ENCODE measurements at places on chromosomes 16 and 17.

DNA sequence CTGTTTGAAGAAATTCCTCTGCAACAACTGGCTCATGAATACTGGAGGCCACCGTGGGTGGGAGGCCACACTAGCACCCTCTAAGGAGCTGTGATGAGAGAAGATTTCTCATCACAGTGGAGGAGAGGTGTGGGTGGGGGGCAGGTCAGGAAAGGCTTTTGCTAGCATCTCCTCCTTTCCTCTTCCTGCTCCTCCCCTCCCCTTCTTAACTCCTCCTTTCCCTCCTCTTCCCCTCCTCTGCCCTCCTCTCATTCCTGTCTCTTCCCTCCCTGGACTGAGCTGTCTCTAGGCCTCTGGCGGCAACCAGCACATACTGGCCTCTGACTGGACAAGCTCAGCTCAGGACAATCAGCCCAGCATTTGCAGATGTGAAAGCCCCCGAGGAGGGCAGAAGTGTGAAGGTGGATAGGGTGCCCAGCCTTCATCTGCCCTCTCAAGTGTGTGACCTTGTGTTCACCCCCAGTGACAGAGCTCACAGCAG lies 19.0 kb upstream of the LHX1 start:
- no peak for DNase-seq

- no peak for DNase-seq
Observed at GRCh38 chr16:29988346-29989075, 6.9 kb downstream of the HIRIP3 start.

DNA sequence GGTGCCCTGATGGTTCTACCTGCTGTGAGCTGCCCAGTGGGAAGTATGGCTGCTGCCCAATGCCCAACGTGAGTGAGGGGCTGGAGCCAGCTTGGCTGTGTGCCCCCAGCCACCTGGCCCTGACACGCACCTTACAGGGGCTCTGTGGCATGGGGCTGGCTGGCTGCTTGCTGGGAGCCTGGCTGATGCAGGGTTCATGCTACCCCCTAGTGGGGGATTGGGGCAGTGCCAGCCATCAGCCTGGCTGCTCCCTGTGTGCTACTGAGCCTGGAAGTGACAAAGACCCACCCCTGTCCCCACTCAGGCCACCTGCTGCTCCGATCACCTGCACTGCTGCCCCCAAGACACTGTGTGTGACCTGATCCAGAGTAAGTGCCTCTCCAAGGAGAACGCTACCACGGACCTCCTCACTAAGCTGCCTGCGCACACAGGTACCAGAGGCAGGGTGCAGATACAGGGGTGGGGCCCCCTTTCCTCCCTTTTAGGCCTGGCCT lies 5.7 kb downstream of the GRN start:
- DNase-seq: peak; percentile 42

GRCh38 chr16:17773698-17774101 lies 302.9 kb upstream of the XYLT1 start:
- DNase-seq: no peak

DNA sequence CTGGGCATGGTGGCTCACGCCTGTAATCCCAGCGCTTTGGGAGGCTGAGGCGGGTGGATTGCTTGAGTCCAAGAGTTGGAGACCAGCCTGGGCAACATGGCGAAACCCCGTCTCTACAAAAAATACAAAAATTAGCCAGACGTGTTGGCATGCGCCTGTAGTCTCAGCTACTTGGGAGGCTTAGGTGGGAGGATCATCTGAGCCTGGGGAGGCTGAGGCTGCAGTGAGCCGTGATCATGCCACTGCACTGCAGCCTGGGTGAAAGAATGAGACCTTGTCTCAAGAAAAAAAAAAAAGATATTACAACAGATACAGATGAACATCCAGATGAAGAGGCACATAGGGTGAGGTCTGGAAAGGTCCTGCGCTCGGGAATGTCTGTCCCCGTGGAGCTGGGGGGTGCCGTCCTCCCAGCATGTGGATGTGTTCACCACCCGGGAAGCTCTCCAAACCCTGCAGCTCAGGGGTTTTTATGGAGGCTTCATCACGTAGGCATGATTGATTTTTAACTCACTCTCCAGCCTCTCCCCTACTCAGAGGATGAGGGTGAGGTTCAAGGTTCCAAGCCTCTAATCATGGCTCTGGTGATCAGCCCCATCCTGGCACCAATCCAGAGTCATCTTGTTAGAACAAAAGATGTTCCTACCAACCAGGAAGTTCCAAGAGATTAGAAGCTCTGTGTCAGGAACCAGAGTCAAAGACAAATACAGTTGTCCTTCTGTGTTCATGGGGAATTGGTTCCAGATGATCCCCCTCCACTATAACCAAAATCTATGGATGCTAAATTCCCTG lies 85.0 kb upstream of the DNAJA2 start:
- DNase-seq: no peak

DNA sequence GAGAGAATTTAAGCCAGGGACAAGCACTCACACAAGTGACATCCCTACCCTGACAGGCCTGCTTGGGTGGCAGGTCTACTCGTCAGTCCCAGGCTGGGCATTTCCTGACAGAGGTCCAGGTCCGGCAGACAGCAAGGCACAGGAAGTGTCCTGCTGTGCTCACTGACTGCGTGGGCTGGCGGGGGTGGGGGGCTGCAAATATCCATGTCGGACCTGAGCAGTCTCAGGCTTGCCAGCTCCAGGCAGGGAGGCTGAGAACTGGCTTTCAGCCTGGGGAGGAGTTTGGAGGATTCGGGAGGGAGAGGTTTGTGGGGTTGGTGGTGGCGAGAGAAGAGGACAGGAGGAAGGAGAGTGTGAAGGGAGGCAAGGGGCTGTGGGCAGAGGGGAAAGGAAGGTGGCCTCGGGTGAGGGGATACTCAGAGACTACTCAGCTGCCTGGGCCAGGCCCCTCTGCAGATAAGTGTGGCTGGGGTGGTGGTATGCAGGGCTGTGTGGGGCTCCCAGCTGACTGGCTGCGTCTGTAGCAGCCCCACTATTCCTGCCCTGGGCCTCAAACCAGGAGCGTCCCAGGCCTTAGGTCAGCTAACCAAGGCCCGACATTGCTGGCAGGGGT lies 7.8 kb downstream of the HIC1 start:
- no peak for DNase-seq

- no peak for DNase-seq
Observed at GRCh38 chr17:19265755-19266154, 28.6 kb downstream of the EPN2 start.

DNA sequence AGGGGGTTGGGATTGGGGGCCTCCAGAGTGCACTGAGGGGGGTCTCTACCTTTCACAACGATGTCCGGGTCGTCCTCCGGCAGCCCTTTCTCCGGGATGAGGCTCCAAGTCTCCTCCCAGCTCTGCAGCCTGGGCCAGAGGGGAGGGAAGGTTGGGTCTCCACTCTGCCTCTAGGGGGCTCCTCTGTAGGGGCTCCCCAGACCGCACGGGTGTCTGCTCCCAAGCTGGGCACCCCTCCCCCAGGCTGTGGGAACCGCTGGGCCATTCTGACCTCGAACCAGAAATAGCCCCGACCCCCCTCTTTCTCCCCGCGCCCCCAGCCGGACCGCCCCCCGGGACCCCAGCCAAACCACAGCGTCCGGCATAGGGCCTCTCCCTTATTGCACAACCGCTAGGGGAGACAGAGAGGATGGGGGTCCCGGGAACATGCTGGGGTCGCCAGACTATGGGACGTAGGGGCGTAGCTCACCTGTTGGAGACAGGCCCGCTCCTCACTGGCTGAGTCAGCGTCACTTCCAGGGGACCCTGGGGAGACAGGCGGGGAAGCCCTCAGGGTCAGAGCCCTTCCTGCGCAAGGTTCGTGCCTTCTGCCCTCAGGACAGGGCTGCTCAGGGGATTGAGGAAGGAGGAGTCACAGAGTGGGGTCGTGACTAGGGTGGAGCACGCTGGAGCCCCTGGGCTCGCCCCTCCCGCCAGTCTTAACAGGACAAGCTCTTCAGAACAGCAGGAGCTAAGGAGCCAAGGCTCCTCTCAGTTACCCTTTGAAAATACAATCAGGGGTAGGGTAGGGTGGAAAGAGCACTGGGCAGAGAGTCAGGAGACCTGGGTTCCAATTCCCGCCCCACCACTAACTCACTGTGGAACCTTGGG lies 2.7 kb downstream of the PLEKHH3 start:
- no peak for DNase-seq

- DNase-seq: no peak
Observed at GRCh38 chr16:22116095-22116700, 23.9 kb downstream of the VWA3A start.

- DNase-seq: no peak
Observed at GRCh38 chr16:89422905-89423630, 67.3 kb downstream of the ANKRD11 start.

- DNase-seq: no peak
Observed at GRCh38 chr17:39027455-39028035, 60.3 kb upstream of the FBXO47 start.

DNA sequence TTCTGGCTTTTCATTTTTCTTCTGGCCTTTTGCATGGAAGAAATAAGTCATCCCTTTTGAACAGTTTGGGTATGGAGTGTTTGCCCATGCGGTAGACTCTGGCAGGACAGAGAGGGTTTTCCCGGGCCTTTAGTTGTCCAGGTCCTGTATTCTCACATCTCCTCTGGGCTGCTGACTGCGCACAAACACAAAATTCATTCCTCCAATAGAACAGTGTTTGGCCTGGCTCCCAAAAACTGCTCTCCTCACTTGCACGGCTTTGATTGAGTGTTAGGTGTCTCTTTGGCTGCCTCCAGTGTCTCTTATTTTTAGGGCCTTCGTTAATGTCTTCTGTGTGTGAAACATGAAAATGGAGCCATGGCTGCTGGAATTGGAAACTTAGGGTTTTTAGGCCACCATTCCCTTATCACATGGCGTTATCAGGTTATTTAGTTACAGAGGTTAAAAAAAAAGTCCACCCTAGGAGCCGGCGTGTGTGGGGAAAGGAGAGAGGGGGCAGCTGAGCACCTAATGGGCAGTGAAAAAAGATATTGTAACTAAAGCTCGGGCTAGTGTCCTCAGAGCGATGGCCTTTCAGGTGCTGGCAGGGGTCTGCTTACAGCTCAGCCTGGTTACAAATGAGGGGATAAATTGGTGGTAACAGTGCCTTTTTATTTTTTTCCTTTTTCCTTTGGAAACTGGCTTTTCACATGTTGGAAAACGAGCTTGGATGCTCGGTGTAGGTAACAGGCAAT lies 47.3 kb downstream of the PRKCA start:
- DNase-seq: no peak

- no peak for DNase-seq
Observed at GRCh38 chr16:78045865-78046581, 23.7 kb downstream of the CLEC3A start.

DNA sequence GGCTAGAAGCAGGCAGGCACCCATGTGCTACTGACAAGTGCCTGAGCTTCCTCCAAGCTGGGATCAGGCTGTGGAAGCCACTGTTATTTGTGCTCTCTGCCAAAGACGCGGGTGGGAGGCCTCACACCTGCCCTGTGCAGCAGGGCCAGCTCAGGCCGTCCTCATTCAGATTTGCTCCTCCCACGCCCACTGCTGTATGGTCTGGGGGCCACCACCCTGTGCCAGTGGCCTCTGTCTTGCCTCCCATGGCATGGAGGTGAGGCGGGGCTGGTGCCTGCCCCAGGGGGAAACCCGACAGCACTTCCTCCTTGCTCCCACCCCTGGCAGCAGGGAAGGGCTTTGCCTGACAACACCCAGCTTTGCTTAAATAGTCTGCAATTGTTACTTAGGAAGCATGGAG lies 356.5 kb upstream of the CDH8 start:
- no peak for DNase-seq

GRCh38 chr16:82136956-82137821 lies 32.8 kb downstream of the MPHOSPH6 start:
- DNase-seq: no peak

DNA sequence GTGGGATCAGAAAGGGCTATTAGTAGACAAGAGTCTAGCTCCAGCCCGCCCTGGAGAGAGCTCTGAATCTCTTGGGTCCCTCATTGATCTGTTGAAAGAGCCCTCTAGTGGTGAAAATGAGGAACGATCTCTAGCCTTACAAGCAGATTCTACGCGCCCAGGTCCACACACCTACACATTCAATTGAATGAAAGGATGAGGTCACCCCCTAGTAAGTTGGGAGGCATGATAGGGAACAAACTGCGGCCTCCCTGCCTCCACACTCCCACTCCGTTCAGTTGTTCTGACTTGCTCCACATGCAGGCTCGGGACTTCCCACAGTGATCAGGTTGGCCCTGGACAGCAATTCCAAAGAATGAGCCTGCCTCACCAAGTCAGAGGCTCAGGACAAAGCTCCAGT lies 2.9 kb upstream of the CACNG3 start:
- no peak for DNase-seq

DNA sequence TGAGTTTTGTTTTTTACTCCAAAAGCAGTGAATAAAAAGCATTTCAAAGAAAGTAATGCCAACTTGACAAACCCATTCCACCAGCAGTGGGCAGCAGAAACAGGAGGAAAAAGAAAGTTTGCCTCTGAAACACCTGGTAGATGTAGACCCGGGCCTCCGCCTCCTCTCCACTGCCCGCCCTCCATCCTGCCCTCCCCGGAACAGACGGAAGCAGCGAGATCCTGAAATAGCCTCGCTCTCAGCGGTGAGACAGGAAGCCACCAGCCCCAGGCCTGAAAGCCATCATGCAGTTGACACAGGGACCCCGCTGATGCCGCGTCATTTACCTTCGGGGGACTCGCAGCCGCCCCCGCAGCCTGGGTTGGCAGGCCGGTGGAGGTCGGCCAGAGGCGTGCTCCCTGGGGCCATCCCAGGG lies 67.8 kb downstream of the C16orf78 start:
- peak; percentile 35 for DNase-seq

DNA sequence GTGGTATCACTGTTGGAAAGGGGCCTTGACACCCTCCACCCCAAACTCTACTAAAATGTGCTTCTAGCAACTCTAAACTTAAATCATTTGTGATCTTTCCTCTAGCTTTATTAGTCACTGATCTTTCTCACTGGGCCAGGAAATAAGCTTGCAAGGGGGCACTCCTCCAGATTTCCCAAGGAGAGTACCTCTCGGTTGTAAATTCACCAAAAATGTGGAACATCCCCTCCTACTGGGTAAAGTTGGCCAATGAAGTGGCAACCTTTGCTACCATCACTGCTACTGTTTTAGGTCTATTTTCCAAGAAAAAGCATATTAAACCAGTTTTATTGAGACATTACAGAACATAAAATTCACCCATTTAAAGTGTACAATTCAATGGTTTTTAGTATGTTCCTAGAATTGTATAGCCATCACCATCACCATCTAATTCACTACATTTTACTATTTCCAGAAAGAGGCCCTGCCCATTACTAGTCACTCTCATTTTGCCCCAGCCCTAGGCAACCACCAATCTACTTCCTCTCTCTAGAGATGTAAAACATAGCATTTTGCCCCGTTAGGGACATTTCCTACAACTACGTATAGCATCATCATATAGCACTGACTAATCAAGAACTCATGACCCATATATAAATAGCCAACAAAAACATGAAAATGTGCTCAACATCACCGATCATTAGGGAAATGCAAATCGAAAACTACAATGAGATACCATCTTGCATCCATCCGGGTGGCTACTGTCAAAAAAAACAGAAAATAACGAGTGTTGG lies 44.6 kb upstream of the ADCY9 start:
- DNase-seq: no peak

- peak; percentile 7 for DNase-seq
Observed at GRCh38 chr17:4420692-4421131, 13.0 kb upstream of the SPNS3 start.

- no peak for DNase-seq
Observed at GRCh38 chr17:39820541-39820940, 43.6 kb downstream of the IKZF3 start.

- no peak for DNase-seq
Observed at GRCh38 chr17:34683390-34683789, 104.0 kb downstream of the TMEM132E start.
